ENCODE measurements at places on chromosomes 5 and 9.
A peak's percentile ranks its signal among the peaks of the same experiment; 100 is the strongest.

DNA sequence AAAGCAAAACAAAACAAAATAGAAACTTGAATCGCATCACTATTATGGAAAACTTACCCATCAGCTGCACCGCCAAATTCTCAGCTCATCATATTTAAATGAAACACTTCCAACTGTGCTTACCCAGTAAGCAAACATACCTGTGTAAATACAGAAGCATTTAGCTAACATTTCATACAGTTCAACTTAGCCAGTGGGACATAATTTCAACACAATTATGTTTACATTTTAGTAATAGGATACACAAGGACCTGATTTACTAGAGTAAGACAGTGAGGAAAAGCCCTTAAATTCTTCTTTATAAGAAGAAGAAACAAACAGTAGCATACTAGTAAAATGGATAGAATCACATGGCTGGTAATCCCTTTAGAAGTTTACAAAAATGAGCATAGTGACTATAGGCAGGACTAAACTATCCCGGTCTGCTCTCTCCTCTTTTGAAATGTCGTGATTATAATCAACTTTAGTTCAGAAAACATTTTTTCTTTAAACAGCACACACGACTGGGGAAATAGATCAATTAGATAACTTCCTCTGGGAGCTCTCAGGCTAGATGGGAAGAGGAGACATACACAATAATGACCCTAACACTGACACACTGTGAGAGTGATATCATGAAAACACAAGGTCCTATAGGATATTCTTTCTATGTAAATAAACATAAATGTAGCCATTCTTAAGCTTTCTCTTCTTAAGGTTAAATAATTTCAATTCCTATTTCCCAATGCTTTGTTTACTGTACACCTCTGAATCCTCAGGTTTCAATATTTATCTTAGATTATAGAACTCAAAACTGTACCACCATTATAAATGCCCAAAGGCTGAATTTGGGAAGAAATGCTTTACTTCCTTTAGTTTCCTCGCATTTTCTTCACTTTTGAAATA lies 15.9 kb upstream of the CDC20B start:
- no peak for ATAC-seq

- ATAC-seq = peak; percentile 34
Measured at GRCh38 chr5:74378464-74378863, 262.1 kb downstream of the ENC1 start.

GRCh38 chr5:53170746-53171349 lies 61.3 kb upstream of the MOCS2 start:
- ATAC-seq = peak; percentile 82

DNA sequence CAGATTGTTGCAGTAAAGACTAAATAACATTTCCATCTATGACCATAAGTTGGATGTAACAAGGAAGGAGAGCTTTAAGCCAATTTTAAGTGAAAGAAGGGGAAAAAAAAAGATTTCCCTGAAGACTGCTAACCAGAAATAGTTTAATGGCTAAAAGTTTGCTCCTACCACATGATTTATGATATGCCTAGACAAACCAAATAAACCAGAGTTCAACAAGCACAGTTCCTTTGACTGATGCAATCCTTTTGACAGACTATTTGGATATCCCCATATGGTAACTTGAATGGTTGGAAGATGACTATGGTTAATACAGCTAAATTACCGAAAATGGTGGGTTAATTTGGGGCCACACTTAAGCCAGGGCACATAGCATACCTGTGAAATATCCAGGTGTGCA lies 338.5 kb downstream of the CETN3 start:
- ATAC-seq = no peak

DNA sequence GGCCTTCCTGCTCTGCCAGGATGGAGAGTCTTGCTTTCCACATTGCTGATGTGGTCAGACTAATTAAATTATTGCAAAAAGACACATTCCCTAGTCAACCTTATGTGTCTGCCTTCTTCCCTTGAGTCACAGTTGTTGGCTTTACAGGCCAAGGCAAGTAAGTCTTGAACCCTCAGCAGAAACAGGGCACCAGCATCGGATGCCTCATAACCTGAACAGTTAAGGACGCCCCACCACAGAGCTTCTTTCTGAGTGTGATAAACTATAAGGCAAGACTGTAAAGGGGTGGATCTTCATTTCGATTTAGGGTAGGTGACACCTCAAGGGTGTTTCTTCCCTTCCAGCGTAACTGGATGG lies 670 bp upstream of the KIF2A start:
- no peak for ATAC-seq

DNA sequence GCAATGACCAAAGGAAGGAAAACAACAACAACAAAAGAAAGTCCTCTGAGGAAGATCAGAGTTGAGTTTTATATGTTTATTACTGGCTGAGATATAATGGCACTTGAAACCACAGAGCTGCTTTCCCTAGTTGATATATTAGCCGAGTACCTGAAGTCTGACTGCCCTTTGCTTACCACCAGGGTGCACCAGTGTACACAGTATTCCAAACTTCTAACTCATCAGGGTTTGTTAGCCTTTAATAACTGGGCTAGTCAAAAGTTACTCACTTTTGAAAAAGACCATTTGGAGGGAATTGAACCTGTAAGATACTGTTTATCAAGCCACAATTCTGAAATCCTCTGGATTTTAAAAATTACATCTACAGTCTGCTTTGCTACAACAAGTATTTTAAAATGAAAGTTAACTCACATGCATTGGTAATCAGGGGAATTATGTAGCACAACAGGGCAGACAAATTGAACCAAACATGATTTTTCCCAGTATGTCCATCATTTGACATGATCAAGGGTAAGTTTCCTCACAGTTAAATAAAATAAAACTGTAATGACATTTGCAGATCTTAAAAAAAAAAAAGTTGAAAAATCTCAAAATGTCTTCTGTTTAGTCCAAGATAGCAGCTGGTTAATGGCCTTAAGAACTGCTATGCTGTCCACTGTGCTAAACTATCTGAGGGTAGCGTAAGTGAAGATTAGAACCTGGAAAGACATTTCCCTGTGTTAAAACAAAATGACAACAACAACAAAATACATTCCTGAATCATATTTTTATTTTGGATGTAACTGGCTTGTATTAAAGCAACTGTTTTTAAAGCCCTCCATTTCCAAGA lies 57.3 kb upstream of the C6 start:
- peak; percentile 98 for ATAC-seq

All from SK-N-SH treated with all-trans-retinoic acid at 6 μM for 48 hours (cell line).